ENCODE measurements at places on chromosomes 12 and 14.

DNA sequence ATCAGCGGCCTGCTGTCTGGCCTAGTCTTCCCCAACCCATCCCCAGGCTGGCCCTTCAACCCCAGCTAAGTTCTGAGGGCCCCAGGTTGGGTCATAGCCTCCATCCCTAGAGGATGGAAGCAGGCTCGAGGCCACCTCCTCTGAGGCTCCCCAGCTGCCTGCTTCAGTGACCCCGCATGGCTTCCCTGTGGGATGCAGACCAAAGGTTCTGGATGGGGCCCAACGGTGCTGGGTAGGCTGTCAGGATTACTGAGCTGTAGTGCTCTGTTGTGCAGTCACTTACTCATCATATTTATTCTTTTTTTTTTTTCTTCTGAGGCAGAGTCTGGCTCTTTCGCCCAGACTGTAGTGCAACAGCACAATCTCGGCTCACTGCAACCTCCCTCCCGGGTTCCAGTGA is 92.0 kb downstream of the IRF2BPL start:
- no peak for DNase-seq

DNA sequence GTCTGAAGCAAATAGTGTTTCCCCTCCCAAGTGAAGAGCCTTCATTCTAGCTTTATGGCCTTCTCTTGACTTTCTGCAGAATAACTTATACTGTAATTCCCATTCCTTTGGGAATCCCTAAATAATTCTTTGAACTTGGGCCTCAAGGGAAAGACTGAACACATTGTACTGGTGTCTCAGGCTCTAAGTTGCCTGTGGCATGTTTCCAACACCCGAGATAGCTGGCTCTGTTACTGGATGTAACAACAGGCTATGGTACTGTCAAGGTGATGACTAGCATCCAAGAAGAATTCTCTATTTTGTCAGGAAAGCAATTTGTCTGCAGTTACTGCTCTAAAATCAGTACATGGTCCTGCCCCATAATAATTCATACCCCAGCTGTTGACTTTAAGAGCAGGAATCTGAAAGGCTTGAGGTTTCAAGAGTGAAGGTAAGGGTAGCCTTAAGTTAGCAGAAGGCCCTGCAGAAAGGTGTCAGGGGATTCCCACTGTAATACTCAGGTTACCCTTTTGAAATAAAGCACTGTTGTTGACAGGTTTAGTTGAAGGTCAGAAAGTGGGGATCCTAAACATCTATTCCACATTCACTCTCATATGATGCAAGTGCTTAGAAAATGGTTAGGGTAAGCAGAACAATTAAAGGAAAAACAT is 5.2 kb downstream of the GPX2 start:
- no peak for DNase-seq

DNA sequence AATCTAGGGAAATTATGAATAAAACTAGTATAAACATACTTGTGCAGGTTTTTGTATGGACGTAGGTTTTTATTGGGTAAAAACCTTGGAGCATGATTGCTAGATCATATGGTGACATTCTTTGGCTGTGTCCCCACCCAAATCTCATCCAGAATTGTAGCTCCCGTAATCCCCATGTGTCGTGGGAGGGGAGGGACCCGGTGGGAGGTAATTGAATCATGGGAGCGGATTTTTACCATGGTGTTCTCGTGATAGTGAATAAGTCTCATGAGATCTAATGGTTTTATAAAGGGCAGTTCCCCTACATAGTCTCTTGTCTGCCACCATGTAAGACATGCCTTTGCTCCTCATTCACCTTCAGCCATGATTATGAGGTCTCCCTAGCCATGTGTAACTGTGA is 120.9 kb downstream of the FOXA1 start:
- no peak for DNase-seq

- DNase-seq = no peak
Observed at GRCh38 chr14:49820176-49820575, 32.4 kb downstream of the NEMF start.

GRCh38 chr12:131075611-131076010 is 121.9 kb downstream of the ADGRD1 start:
- no peak for DNase-seq

GRCh38 chr12:104304261-104305009 is 896 bp downstream of the EID3 start:
- no peak for DNase-seq

GRCh38 chr12:80213871-80214270 is 114.5 kb downstream of the OTOGL start:
- no peak for DNase-seq

- no peak for DNase-seq
Observed at GRCh38 chr12:124286414-124286813, 8.5 kb upstream of the RFLNA start.

DNA sequence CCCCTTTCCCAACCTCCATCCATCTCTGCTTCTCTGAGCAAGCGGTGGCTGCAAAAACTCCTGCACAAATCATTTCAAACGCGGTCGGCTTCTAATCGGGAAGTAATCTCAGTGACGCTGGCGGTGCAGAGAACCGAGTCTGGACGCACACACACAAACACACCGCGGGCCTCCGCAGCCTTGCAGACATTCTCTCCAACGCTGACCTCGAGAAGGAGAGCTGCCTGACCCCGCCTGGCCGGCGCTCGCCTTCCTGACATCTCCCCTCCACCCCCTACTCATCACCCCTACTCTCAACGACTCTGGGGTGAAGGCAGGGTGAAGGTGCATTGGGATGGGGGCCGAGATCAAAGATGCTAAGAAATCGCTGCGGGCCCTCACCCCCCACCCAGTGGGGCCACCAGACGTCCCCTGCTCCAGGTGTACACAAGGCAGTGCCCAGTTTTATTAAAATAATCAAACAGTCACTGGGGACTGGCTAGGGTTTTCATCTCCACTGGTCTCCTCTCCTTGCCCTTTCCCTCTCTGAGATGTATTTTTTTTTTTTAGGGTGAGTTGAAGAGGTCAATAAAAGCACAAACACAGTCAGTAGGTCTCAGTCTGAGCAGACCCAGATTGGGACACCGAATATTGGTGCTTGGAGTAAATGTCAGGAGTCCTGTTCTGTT is 506 bp upstream of the TBX5 start:
- DNase-seq = no peak
